Ecto neural progenitor cell (in vitro differentiated cells): ENCODE measurements at places on chromosomes 13 and 19.
A peak's percentile ranks its signal among the peaks of the same experiment; 100 is the strongest.

- DNase-seq, result no peak
Observed at GRCh38 chr13:46615888-46616531, 63.0 kb downstream of the LRCH1 start.

GRCh38 chr13:28532388-28533124 lies 37.6 kb upstream of the FLT1 start:
- DNase-seq, result peak; percentile 67

DNA sequence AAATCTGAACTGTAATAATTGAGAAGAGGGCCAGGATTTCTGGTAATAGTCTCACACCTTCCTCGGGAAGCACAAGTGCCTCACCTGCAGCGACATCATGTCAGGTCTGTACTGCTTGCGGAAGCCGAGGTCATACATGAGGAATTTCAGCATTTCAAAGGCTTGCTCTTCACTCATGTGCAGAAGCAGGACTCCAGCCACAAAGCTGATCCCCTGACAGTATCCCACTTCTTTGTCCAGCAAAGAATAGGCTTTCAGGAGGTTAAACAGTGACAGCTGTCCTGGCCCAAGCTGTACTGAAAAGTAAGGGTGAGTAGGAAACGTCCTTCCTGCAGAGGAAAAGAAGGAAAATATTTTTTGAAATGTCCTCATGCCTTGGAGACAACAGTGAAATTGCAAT lies 182.7 kb downstream of the TBC1D4 start:
- DNase-seq, result no peak

DNA sequence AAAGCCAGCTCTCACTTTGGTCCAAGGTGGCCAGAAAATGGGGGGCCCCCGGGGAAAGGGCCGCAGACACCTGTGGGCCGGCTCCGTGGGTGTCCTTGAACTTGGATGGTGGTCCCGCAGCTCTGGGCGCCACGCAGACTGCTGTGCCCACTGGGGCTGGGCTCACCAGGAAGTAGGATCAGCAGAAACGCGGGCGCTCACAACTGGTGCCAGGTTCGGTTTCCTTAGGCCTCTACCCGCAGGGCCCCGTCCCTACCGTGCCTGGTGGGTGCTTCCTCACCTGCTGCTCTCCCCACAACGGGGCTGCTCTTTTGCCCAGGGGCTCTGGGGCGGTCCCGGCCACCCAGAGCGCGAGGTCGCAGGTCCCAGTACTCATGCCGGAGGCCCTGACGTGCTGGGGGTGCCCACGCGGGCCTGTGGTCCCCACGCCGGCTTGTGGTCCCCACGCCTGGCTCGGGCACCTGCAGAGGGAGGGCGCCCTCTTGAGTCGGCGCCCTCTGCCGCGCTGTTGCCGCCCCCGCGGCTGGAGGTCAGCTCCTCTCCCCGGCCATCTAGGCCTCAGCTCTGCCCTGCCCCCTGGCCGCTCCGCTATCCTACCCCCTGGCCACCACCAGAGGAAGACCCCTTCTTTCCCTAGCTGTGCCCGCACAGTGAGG lies 1303.6 kb downstream of the UQCRFS1 start:
- DNase-seq, result no peak

- DNase-seq, result no peak
Observed at GRCh38 chr13:75395901-75396300, 86.1 kb downstream of the TBC1D4 start.

DNA sequence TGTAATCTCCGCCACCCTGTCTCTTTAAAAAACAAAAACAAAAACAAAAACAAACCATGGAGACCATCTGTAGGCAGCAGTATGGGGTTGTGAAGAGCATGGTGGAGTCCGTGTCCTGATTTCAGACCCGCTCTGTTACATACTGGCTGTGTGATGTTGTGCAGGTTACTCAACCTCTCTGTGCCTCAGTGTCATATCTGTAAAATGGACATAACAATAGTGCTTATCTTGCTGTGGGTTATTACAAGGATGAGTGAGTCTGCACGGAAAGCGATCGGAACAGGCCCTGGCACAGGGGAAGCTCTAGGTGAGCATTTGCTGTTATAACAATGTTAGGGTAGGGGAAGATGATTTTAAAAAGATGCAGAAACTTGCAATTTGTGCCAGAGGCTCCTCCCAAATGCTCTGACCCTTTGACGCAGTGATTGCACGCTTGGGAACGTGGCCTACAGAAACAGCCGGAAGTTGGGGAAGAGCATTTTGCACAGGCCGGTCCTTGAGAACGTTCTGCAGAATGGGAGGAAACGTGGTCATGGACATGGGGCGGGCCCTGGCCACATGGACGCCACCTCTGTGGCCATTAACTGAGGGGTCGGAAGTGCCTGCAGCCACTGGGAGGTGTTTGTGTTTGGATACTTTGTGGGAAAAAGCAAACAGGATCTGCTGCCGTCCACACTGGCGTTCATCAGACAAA lies 15.7 kb upstream of the SELENOW start:
- no peak for DNase-seq

GRCh38 chr19:43620061-43621001 lies 902 bp upstream of the ZNF428 start:
- DNase-seq, result no peak

DNA sequence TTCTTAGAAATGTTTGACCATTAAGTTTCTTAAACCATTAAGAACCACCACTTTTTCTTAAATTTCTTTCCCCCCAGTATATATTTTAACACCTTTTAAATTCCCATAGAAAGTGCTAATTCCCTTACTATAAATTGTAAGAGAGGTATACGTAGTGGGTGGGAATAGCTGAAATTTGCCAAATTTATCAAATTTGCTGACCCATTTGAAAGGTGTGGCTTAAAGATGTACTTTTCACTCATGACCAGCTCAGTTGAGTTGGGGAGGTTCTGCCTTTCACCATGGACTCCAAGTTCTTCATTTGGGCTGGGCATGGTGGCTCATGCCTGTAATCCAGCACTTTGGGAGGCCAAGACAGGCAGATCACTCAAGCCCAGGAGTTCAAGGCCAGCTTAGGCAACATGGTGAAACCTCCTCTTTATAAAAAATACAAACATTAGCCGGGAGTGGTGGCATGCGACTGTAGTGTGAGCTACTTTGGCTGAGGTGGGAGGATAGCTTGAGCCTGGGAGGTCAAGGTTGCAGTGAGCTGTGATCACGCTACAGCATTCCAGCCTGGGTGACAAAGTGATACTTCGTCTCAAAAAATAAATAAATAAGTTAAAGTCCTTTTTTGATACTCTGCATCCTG lies 133.2 kb downstream of the MRPL57 start:
- no peak for DNase-seq
